ENCODE measurements at places on chromosomes 12 and 14.

DNA sequence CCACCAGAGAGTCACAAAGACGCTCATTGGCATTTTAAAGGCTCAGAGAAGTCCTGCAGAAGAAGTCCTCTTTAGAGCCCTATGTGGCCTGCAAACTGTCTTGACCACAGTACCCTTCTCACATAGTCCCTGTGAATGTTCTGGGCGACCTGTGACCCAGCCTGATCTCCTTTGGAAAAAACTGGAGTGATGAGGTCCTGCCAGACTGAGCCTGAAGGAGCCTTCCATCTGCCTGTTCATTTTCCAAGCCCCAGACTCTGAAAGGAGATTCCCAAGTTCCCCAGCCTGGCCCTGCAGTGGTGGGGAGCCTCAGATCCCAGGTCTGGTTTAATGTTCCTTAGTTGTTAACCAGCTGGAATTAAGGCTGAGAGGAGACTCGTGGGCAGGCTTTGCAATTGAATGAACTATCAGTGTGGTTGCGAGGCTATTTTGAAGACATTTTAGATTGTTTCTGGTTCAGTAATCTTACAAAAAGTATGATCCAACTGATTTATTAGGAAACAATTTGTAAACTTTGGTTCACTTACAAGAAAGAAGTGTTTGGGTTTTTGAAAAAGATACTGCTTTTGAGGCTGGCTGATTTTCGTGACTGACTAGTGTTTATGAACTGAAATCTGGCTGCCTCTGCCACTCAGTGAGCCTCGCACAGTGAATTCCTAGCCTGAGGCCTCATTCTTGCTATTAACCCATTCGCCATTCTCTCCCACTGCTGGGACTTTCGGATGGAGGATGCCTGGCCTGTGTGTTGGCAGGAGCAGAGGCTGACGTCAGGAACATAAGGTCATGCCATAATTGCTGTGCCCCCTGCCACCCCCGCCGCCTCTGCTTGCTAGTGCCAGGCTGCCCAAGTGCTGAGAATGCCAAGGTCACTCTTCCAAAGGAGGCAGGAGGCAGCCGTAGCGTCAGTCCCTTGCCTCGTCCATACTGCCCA is 249.0 kb downstream of the CACNA1C start:
- DNase-seq, result no peak

GRCh38 chr12:44833561-44833960 is 42.6 kb downstream of the NELL2 start:
- no peak for DNase-seq

DNA sequence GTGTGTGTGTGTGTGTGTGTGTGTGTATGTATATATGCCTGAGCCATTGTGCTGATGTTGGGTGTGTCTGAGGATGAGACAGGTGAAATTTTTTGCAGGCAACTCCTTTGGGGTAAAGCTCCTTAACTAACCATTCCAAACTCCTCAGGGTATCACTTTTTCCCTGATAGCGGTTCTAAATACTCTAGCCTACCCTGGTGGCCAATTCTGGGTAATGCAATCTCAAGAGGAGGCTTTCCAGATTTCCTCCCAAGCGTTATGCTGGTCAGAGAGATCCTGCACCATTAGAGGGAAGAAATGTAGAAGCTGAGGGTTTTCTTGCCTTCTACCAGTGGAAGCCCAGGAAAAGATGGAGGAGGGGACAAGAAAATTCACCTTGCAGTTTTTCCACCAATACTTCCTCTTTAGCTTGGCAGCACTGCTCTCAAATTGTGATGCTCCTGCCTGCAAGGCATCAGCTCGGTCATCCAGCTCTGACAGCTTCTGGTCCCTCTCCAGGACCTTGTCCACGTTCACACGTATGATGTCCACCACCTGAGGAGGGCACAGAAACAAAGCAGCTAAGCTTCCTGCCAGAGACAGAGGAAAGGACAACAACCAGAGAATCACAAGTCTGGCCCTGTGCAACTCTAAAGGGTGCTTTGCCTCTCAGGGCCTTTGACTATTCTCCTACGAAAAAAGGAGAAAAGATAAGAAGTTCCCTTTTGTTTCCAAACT is 4.9 kb downstream of the VAMP1 start:
- DNase-seq, result no peak

GRCh38 chr14:82192387-82192786 is 658.7 kb upstream of the SEL1L start:
- DNase-seq, result no peak

DNA sequence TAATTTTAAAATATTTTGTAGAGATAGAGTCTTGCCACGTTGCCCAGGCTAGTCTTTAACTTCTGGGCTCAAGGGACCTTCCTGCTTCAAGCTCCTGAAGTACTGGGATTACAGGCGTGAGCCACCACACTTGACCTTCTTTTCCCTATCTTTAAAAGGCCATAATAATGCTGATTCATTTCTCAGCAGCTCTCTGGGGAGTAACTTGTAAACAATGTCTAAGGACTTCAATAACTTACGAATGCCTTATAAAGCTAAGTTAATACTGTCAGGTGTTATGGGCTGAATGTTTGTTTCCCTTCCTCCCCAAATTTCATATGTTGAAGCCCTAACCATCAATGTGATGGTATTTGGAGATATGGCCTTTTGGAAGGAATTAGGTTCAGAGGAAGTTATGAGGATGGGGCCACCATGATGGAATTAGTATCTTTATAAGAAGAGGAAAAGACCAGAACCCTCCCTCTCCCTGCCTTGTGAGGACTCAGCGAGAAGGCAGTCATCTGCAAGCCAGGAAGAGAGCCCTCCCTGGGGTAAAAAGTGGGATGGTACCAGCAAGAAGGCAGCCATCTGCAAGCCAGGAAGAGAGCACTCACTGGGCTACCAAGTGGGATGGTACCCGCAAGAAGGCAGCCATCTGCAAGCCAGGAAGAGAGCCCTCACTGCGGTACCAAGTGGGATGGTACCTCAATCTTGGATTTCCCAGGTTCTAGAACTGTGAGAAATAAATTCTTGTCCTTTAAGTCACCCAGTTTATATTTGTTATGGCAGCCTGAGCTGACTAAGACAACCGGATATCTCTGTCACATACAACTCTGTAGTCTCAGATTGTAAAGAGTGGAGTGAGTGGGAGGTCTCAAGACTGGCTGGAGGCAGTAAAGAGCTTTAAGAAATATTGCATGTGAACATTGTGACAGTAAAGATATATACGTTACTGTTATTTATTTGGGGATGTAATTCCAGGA is 16.3 kb upstream of the YBX3 start:
- DNase-seq, result no peak

DNA sequence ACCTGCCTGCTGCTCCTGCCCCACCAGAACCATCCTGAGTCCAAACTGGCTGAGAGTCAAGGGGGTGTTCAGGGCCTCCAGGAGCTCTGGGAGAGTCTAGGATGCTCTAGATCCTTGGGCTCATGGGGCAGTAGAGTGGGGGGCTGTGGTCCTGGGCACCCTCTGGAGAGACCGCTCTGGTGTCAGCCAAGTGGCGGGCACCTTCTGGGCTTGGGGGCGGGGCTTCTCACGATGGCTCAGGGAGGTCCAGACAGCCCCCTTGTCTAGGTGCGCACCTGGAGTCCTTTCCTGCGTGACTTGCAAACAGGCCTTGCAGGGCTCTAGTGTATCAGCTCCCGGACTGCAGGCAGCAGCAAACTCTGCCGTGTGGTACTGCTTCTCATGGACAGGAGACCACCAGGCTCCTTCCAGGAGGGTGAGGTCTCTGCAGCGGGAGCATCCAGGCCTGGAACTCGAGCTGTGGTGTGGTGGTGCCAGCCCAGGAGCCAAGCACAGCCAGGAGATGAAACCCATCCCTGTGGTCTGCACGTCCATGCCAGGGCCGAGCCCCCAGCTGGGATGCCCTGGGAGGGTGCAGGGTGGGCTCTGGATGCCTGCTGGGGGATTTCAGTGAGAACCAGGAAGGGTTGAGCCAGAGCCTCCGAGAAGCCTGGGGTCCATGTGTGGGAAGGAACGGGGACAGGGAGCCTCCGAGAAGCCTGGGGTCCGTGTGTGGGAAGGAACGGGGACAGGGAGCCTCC is 15.0 kb downstream of the PACS2 start:
- no peak for DNase-seq

- DNase-seq, result no peak
These were observed 13.5 kb upstream of the CATSPERB start for GRCh38 chr14:91745344-91745743.

- no peak for DNase-seq
These were observed 257.0 kb downstream of the DPF3 start for GRCh38 chr14:72636871-72637270.

DNA sequence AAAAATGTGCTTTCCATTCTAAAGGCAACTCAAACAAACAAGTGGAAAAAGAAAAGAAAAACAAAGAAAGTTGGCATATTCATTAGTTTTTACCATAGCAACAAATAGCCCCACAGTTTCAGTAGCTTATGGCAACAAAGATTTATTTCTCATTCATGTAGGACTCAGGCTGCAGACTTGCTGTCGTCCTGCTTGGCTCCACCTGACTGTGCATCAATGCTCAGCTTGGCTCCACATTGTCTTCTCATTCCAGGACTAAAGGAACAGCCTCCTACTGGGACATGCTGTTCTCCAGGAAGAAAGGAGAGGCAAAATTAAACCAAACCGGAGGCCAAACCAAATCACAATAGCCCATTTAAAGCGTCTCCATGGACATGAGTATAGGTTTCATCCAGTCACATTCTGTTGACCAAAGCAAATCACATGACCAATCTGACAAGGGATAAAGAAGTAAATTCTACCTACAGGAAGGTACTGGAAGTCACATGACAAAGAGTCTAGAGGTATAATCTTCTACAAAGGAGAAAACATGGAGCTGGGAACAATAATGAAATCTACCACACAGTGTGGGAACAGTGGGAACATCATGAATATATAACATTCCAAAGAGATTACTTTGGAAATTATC is 222.5 kb downstream of the PIK3C2G start:
- DNase-seq, result no peak

- DNase-seq, result no peak
These were observed 42.4 kb downstream of the ERH start for GRCh38 chr14:69355607-69356281.

- no peak for DNase-seq
These were observed 101.8 kb upstream of the EIF5 start for GRCh38 chr14:103232031-103232808.

DNA sequence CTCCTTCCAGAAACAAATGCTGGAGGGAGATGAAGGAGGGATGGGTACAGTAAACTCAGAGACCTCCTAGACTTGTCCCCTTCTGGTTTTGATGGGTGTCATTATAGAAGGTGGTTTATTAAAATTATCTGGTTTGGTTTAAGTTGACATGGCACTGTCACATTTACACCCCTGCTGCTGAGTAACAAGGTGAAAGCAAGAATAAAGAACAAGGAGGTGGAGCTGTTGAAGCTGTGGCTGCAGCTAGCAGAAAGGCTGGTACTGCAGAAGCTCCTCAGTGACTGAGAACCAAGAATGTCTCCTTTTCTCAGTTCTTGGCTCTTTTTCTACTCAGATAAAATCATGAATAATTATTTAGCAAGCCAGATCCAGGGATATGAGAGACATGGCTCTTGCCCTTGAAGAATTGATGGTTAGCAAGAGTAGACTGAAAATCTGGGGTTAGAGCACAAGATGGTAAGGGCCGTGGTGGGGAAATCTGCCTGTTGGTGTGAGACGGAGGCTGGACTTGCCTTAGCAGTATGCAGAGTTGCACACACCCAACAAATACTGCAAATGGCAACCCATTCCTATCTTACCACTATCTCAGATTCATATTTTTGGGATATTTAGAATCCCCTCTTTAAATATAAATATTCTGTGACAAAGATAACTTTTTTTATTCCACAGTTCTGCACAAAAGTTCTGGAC is at the start of gene GZMH:
TSS of gene GZMH (minus strand) at position 31 of the 690 bp plus-strand sequence. CDS start 72 bp downstream, outside the sequence.
- no peak for DNase-seq

DNA sequence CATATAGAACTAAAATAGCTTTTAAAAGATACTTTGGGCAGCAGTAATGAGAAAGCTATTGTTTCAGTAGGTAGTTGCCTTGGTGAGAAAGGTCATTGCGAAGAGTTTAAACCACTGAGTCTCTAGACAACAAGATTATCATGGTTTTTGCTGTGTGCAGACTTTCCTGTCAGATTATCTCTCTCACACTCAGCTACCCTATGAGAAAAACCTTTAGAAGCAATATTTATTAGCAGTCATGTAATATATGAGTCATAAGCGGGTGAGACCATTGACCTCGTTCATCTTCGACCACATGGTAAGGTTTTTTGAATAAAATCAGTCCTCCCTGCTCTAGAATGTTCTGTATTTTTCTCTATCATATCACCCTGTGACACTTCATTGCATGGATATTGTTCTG is 59.9 kb downstream of the GPR65 start:
- no peak for DNase-seq

- DNase-seq, result no peak
These were observed 86.5 kb upstream of the CRY1 start for GRCh38 chr12:107179871-107180270.

GRCh38 chr12:12779007-12779406 is 6.5 kb upstream of the APOLD1 start:
- no peak for DNase-seq

DNA sequence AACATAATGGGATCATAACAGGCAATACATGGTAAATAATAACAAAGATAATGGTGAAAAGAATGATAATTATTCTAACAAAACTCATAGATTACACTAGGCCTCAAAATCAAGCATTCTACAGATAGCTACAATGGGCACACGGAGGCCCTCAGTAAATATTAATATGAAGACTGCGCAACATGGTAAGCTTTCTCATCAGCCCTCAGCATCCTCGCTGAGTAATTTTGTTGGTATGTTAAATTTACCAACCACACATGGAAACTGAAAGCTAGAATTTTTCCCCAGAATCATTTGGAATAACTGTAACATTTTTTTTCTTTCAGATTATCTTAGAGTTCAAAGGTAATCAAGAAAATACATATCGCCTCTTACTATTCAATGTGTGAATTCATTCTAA is 74.2 kb upstream of the PYGL start:
- no peak for DNase-seq

DNA sequence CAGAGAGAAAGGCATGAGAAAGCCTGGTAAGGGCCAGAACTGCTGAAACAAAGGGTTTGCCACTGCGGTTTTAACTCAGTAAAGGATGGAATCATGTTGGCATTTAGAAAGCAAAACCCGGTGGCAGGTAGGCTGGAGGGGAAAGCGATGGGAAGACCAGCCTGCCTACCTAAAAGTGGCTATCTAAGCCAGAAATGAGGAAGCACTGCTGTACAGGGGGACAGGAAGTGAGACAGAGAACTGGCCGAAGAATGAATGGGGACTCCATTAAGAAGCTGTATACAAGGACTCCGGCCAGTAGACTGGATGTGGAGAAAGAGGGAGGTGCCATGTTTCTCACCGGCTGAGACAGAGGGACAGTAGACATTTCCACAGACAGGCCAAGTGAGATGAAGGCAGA is 48.2 kb downstream of the PPM1H start:
- DNase-seq, result no peak
